ENCODE measurements at places on chromosomes 3 and 15. TPM values are rescaled to one million over a fixed set of nuclear protein-coding genes. Genes with fewer than 3 reads are reported as not detected.

ALDH1A3 gene
- total RNA-seq: not detected

- H3K27ac ChIP-seq: no peak overlapping the region
- no peak overlapping the region for H3K4me3 ChIP-seq
- DNase-seq: no peak
- H3K27me3 ChIP-seq: peaks cover 16% of the 10 kb centered on the region
- no peaks in the 10 kb centered on the region for H3K4me1 ChIP-seq
- no peaks in the 10 kb centered on the region for H3K36me3 ChIP-seq
These were observed 2.4 kb downstream of the ANPEP start for GRCh38 chr15:89812011-89812846.

- H3K27ac ChIP-seq: no peak overlapping the region
- H3K27me3 ChIP-seq: no peaks in the 10 kb centered on the region
- no peaks in the 10 kb centered on the region for H3K4me1 ChIP-seq
These were observed 22.7 kb upstream of the CHRNB4 start for GRCh38 chr15:78663703-78664102.

GRCh38 chr15:86802244-86802643 lies 722.6 kb downstream of the AGBL1 start:
- H3K4me3 ChIP-seq: no peak overlapping the region
- DNase-seq: no peak
- H3K36me3 ChIP-seq: no peaks in the 10 kb centered on the region
- H3K27me3 ChIP-seq: no peaks in the 10 kb centered on the region

DNA sequence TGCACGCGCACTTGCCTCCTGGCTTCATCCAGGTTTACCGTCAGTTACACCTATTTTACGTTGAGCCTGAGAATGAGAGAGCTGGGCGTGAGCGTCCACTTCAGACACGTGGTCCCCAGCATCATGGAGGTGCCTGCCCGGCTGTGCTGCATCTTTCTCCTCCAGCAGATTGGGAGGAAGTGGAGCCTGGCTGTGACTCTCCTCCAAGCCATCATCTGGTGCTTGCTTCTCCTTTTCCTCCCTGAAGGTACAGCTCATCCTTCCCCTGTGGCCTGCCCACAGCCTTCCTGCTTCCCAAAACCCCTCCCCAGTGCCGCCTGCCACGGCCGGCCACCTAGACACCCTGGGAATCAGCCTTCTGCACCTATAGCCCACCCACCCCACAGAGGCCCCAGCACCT lies 31.6 kb downstream of the SLC22A14 start:
- no peak for DNase-seq
- no peaks in the 10 kb centered on the region for H3K4me1 ChIP-seq
- no peak overlapping the region for H3K4me3 ChIP-seq
- no peaks in the 10 kb centered on the region for H3K36me3 ChIP-seq
- H3K27ac ChIP-seq: no peak overlapping the region
